Articular chondrocyte of knee joint (primary cell): ENCODE measurements at places on chromosomes 11 and 22. TPM values are rescaled to one million over a fixed set of nuclear protein-coding genes. Genes with fewer than 3 reads are reported as not detected.

Gene SLC37A2
- total RNA-seq, result 0.22 and 0.52 TPM in 2 replicates

Gene TRIM49
- not detected in 2 replicates for total RNA-seq

Gene SHISAL1
- 47.0 and 55.8 TPM in 2 replicates for total RNA-seq

Gene OR51I1
- total RNA-seq, result 0.22 TPM in 1 of 2 replicates, not detected in the other

Gene C22orf31
- not detected in 2 replicates for total RNA-seq

Gene DNAJC4
- 9.1 and 11.8 TPM in 2 replicates for total RNA-seq

Gene ISX
- total RNA-seq, result not detected in 2 replicates

Gene CRYBB2
- not detected in 2 replicates for total RNA-seq

Gene CCDC87
- 0.76 and 0.78 TPM in 2 replicates for total RNA-seq

Gene LIF
- total RNA-seq, result 1.0 and 7.9 TPM in 2 replicates

Gene TECTA
- 0.86 and 1.3 TPM in 2 replicates for total RNA-seq
